Stimulated activated CD4-positive, alpha-beta T cell treated with anti-CD3 and anti-CD28 coated beads, TNF-alpha, amount 100 ng/mL, for 4 hours (primary cell): ENCODE measurements at places on chromosomes 7 and 10.

GRCh38 chr10:49601857-49602256 lies 8.3 kb upstream of the SLC18A3 start:
- DNase-seq: no peak

DNA sequence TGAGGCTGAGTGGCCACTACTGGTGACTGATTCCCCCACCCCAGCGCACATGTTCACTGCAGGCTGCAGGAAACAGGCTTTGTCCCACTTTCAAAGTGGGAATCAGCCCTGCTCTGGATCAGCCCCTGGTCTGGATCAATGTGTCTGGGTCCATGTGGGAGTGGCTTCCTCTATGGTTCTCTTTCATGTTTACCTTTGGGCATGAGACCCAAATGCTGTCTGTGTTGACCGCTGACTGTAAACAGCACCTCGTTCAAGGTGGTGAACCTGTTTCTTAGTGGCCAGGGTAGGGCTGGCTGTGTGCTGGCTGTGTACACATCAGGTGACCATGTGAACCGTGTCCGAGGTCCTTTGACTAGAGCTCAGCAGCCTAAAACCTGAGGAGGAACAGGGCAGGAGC lies 121.8 kb downstream of the CAMK1D start:
- no peak for DNase-seq

DNA sequence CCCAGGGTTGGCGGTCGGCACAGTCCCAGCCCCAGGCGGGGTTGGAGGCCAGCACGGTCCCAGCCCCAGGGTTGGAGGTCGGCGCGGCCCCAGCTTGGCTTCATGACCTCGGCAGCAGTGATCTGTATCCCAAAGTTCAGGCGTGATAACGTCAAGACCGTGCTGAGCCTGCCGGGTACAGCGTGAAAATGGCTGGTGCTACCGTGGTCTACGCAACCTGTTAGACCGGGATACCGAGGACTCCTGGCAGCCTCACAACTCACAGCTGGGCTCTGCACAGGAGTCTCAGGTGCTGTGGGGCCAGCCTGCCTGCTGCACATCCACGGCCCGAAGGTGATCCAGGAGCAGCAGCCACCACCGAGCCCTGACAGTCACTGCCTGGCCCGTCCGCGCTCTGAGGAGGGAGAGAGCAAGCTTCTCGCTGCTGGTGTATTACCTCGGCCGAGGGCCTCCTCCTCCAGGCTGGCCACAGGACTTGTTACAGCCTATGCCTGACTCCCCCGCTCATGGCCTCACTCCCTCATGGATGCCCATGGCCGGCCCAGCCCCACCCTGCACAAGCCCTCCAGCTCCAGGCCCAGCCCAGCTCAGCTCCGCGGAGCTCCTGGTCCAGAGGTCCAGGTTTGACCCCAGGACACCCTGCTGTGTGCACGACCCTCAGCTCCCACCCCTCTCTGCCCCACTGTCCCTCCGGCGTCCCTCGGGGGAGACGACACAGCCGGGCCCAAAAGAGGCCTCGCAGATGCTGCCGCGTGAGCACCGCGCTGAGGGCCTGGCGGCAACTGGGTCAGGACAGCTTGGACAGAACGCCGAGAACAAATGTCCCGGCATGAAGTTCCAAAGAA lies 156.0 kb downstream of the ELFN1 start:
- no peak for DNase-seq

GRCh38 chr10:125882596-125882995 lies 1.5 kb upstream of the DHX32 start:
- no peak for DNase-seq

GRCh38 chr10:20839141-20839540 lies 58.0 kb downstream of the NEBL start:
- DNase-seq: no peak

DNA sequence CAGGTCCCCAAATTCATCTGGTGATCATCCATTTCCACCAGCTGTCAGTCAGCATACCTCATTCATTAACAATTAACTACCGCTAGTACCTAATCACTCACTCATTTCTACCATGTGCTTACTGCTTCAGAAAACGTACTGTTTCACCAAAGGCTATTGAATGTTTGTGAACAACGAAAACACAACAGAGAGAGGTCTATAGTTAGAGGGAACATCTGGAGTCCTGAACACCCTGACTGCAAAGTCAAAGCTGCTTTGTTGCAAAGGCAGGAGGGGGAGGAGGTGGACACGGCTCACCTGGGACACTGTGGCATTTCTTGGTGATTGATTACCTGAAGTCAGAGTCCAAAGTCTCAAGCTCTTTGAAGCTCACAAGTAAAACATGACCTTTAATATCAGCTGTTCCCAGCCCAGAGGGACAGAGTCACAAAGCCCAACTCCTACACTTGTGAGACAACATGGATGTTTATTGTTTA lies 342.3 kb upstream of the ADARB2 start:
- DNase-seq: no peak

GRCh38 chr7:5470167-5470532 lies 46.5 kb upstream of the TNRC18 start:
- no peak for DNase-seq

- no peak for DNase-seq
Observed at GRCh38 chr10:14674376-14675050, 100.2 kb downstream of the FAM107B start.

GRCh38 chr10:14240253-14241189 lies 90.2 kb downstream of the FRMD4A start:
- DNase-seq: no peak

GRCh38 chr7:7146837-7147236 lies 35.5 kb upstream of the C1GALT1 start:
- DNase-seq: no peak

DNA sequence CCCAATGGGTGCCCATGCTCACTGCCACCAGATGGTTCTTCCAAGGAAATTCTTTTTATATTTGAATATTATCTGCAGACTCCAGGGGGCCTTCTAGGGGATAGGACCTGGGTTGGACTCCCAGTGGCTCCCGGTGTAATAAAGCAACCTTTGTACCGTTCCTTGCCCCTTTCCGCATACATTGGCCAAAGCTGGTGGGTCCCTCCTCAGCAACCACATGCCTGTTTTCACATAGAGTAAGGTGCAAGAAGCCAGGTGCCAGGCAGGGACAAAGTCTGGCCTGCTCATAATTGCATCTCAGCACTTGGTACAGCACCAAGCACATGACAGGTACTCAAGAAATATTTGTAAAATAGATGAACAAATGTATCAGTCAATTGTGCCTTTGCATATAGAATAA lies 46.4 kb upstream of the PPP1R3C start:
- no peak for DNase-seq

GRCh38 chr7:54563329-54563916 lies 21.2 kb downstream of the VSTM2A start:
- no peak for DNase-seq

GRCh38 chr7:36571190-36571560 lies 153.1 kb downstream of the AOAH start:
- DNase-seq: no peak

- no peak for DNase-seq
Observed at GRCh38 chr10:78309536-78310237, 276.0 kb downstream of the RPS24 start.

DNA sequence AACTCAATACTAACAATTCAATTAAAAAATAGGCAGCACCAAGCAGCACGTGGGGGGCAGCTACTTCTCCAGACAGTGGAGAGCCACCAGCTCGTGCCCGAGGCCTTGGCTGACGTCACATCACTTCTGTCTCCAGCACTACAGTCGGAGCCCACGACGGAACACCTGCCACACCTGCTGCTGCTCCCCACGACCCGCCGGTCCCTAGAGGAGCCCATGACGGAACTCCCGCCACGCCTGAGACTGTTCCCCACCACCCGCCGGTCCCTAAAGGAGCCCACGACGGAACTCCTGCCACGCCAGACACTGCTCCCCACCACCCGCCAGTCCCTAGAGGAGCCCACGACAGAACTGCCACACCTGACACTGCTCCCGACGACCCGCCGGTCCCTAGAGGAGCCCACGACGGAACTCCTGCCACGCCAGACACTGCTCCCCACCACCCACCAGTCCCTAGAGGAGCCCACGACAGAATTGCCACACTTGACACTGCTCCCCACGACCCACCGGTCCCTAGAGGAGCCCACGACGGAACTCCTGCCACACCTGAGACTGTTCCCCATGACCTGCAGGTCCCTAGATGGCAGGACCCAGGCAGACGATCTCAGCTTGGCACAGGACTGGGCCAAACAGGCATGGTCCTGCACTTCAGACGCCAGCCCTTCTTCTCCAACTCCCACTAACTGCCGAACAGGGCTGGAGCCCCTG lies 258.0 kb downstream of the ELFN1 start:
- DNase-seq: no peak

GRCh38 chr10:108411206-108411605 lies 1246.7 kb upstream of the SORCS1 start:
- DNase-seq: no peak

GRCh38 chr7:130486114-130486953 lies 5.6 kb upstream of the MEST start:
- DNase-seq: peak; percentile 38

GRCh38 chr10:98086837-98087708 lies 47.4 kb upstream of the R3HCC1L start:
- DNase-seq: no peak

DNA sequence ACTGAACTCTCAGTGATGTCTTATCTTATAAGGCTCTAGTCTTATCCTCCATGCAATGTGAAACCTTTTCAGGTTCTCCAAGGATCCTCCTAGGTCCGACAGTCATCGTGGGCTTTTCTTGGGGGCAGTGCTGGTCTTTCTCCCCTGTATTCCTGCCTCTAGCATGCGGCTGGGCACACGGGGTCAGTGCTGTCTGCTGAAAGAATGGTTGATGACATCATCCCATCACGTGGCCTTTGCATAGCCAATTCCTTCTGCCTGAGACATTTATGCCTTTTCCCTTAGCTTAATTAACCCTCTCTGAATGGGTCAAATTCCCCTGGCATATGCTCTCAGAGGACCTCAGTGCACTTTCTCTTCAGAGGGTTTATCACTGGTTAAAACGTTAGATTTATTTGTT lies 27.0 kb upstream of the KCNK18 start:
- no peak for DNase-seq

DNA sequence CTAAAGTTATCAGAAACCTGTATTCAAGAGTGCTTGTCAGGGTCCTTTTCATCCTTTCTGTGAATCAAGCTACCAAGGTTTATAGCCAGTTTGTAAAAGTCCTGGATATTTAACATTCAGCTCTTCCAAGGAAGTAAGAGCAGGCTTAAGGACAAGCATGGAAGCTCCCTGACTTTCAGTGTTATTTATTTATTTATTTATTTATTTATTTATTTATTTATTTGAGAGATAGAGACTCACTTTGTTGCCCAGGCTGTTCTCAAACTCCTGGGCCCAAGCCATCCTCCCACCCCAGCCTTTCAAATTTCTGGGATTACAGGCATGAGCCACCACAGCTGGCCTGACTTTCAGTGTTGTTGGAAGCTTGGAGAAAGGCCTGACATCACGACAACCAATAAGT lies 44.4 kb upstream of the RELN start:
- no peak for DNase-seq

DNA sequence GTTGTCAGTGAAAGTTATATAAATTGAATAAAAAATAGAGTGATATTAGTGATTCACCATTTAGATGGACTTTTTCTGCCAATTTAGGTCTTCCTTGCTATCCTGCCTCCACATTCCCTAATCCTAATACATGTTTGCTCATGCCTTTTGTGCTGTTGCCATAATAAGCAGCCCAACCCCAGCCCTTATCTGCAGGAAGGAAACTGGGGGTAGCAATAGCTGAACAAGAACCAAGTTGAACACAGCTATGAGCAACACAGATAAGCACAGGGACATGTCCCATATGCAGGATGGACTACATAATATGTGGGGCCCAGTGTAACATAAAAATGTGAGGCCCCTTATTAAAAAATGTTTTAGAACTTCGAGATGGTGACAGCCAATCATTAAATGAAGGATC lies 91.2 kb upstream of the AHR start:
- DNase-seq: no peak

DNA sequence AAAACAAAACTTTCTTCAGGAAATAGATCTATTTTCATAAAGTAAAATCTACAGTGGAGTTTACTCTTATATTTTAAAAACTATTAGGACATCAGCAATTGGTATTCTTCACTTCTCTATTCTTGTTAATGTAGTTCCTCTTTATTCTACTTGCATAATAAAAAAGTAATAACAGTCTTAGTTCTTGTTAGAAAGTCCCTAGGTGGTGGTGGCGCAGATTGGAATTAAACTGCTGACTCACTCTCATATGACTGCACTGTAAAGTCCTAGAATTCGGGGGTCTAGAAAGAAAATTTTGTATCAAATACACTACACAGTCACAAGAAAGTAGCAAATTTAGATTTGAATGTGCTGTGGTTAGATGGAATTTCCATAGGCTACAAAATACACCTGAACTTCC lies 44.6 kb upstream of the TES start:
- DNase-seq: no peak

DNA sequence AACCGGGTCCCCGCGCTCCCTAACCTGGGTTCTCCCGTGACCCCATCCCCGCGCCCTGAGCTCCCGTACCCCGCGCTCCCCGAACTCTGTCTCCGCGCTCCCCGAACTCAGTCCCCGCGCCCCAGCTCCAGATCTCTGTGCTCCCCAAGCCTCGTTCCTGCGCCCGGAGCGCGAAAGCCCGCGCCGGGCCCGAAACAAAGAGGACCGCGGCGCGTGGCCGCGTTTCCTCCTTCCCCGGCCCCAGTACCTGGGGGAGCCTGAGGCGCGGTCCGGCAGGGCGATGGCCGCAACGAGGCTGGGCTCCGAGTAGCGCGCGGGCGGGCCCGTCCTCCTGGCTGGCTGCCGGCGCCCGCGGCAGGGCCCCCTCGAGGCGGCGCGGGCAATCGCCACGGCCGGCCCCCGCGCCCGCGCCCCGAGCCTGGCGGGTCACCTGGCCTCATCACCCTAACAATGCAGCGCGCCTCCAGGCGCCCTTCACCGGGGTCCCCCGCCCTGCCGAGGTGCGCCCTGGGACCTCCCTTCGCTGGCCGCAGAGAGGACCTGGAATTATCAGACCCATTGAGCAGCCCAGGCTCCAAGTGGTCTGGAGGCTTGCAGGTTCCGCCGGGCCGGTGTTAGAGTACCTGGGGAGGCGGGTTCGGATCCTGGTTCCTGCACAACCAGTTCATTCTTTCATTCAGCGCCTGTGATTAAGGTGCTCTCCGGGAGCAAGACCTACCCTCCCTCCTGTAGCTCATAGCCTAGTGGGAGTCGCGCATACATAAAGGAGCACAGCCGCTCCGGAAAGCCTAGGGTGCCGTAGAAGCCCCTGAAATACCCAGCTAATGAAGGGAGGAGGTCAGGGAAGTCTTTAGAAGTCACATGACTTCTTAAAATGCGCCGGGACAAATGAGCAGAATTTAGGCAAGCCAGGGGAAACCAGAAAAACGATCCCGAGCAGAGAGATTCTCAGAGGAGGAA lies at the start of gene TNS3:
Gene TNS3 (minus strand): TSS at position 308 of the 960 bp plus-strand sequence. CDS start 142,475 bp downstream, outside the sequence.
- no peak for DNase-seq

DNA sequence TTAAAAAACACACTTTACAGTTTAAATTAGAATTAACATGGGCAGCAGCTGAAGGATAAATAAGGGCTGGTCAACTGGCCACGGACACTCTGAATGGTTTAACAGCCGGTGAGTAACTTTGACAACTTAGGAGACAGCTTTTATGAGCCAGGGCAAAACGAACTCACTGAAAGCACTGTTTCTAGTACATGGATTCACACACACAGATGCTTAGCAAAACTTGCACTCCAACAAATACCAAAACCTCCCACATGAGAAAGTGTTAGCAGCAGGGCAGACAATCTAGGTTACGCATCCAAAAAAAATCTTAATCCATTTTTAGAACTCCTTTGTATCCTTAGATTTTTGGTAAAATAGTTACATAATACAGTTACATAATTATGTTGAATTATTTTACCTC lies 486.4 kb downstream of the PHTF2 start:
- no peak for DNase-seq

- DNase-seq: no peak
Observed at GRCh38 chr10:88077977-88078376, 214.6 kb downstream of the PTEN start.

GRCh38 chr10:112548535-112549276 lies 101.7 kb downstream of the VTI1A start:
- DNase-seq: no peak
